ENCODE measurements at places on chromosomes 2 and 18. TPM values are rescaled to one million over a fixed set of nuclear protein-coding genes. Genes with fewer than 3 reads are reported as not detected.

GRCh38 chr18:10011061-10011460 is 97.2 kb downstream of the VAPA start:
- no peak for DNase-seq

- no peak for DNase-seq
Observed at GRCh38 chr2:29325544-29325943, 210.3 kb downstream of the CLIP4 start.

- no peak for DNase-seq
Observed at GRCh38 chr2:172089633-172090032, 4.3 kb downstream of the DLX1 start.

DNA sequence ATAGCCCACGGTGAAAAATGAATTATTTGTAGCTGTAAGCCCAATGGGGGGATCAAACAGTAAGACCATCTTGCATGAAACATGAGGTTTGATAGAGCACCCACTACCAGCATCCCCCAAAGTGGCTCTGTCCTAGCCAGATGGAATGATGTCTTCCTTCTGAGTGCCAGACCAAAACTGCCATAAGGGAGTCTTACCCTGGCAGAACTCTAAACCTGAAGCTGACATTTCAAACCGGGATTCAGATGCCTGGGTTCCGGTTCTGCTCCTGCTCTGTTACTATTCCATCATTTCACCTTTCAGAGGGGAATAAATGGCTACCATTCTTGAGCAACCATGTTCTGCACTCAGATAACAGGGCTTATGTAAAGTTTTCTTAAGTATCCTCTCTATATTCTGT is 67.4 kb downstream of the MYO3B start:
- no peak for DNase-seq

DNA sequence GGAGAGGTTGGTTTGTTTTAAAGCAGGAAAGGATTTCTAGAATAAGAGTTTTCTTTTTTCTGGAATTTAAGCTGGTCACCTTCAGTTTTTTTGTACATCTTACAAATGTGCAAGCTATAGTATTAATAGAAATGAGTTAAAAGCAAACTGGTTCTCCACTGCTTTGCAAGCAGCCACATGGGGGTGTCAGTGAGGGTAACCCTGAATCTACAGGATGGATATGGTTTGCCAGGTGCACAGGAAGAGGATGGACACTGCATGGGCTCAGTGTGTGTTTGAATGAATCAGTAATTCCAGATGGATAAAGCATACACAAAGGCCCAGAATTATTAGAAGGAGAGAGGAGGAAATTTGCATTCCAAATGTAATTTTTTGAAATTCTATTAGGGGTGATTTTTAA is 89.0 kb downstream of the MAPRE2 start:
- DNase-seq = no peak

DNA sequence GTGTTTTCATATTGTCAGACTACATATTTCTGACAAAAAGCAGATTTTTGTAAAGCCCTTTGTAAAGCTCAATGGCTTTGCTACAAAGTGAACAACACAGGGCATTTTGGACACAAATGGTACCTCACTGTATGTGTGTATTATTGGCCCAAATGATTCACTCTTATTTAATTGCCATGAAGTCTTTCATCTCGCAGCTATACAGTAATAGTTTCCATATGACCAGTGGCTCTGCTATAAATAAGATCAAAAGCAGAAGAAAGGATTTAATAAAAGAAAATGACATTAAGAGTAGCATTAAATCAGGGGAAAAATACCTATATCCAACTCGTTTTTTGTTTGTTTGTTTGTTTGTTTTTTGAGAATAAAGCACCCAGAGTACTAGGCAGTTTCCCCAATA is 284.0 kb upstream of the CCDC68 start:
- DNase-seq = no peak

DNA sequence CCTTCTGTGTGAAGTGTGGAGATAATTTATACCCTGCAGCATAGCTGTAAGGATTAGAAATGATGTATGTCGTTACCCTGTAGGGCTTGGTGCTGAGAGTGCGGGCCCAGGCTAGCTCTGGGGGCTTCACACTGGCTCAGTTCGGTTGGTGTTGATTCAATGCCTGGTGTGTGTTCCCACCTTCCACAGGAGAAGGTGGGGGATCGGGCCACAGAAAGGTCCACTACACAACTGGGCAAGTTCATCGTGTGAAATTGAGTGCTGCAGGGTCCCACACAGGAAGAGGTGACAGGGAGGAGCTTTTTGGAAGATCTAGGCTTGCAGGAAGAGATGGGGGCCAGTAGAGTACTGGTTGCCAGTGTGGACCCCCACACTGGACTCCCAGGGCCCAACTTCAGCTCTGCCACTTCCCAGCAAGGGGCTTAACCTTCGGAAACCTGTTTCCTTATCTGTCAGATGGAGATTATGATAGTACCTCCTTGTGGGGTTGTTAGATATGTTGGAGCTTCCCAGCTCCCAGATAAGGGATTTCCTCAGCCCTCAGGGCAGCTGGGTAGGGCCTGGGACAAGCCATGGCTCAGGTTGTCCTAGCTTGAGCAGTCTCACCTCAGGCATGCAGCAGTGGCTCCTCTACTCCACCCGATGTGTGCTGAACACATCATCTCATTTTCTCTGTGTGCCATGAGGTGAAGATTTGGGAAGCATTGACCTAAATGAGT is 71.5 kb downstream of the TMEM247 start:
- DNase-seq = no peak

DNA sequence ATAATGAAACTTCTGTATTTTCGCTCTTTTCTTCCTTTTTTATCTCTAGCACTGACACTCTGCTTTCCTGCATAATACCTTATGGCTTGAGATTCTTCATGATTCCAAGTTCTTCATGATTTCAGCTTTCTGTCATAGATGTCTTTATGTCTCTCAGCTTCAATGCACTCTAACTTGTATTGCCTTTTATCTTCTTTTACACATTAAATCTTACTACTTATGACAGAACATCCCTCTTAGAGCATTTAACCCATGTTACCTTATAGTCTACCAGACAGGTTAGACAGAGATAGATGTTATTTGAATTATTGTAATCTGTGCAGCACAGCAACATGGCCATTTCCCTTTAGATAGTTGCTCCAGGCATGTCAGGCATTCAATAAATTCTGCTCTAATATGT is 1475.7 kb upstream of the TMEFF2 start:
- no peak for DNase-seq

- no peak for DNase-seq
Observed at GRCh38 chr18:26298107-26298506, 71.9 kb downstream of the TAF4B start.

- DNase-seq = peak; percentile 43
Observed at GRCh38 chr2:238097988-238098871, 1.9 kb upstream of the ESPNL start.

DNA sequence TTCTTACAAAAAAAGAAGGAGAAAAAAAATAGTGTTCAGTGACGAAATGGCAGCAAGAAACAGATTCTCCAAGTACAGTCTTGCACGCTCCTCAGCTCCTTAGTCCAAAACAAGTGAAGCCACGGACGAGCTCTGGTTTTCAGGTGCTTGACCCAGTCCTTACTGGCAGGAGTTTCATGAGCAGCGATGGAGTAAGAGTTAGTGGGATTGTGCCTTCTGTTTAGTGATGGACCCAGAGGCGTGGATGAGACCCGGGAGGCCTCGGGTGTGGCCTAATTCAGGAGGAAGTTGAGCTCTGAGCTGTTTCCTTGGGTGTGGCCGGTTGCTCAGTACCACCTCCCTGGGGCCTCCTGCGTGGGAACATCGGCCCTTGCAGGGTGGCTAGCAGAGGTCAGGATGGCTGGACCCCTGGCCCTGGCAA is 52.0 kb downstream of the KIF5C start:
- DNase-seq = no peak

GRCh38 chr2:203437511-203437910 is 97.6 kb downstream of the RAPH1 start:
- peak; percentile 58 for DNase-seq

- DNase-seq = no peak
Observed at GRCh38 chr2:82793711-82794435, 1665.2 kb downstream of the SUCLG1 start.

DNA sequence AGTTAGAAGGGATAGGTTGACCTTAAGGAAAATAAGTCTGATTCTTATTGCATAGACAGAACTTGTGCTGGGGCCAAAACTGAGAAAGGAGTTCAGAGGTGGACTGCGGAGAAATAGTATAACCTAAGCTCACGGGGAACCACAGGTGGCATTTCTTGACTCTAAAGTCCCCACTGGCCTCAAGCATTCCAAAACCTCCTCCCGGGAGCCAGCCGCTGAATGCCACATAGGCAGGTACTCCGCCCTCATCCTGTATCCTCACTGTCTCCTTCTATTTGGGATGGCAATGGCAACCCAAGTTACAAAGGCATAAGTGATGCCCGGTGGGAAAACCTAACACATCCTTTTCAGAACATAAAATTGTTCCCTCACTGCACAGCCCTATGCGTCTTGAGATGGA is 173.0 kb downstream of the SP3 start:
- DNase-seq = no peak

DNA sequence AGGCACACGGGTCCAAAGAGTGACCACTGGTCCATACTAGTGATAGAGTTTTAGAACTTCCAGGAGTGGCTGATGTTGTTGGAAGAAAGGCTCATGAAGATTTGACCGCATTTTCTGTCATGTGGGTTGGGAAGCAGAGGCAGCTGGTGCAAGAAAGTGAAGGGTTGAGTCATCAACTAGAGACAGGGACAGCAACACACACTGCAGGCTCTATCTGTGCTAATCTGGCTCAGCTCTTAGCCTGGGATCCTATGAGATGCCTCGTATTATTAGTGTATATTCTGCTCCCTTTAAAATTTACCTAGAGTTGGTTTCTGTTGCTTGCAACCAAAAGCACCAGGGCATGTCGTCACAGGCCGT is 2.5 kb upstream of the SH3RF3 start:
- DNase-seq = no peak

GRCh38 chr2:2926009-2926857 is 451.4 kb downstream of the EIPR1 start:
- DNase-seq = no peak

GRCh38 chr2:126990605-126991532 is 92.2 kb downstream of the TEX51 start:
- DNase-seq = no peak

GRCh38 chr18:78241535-78242253 is 737.9 kb upstream of the SALL3 start:
- DNase-seq = no peak

GRCh38 chr2:120477198-120477597 is 131.3 kb downstream of the INHBB start:
- no peak for DNase-seq

GRCh38 chr2:145777297-145777696 is 1257.4 kb upstream of the ZEB2 start:
- no peak for DNase-seq

DNA sequence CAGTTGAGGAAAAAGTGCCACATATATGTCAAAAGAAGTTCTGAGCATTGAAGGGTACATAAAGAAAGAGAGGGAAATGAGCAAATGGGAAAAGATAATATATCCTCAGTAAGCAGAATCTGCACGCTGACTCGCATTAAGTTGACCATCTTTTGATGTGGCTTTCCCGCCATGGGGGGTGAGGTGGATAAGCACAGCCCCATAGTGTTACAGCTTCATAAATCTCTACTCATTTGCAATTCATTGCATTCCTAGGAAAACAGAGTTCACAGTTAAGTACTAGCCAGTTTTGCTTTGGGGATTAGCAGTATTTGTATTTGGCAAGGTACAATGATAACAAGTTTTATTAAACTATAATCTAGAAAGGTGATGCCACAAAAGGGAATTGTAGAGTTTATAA is 814.2 kb downstream of the LRP1B start:
- DNase-seq = no peak

- DNase-seq = no peak
Observed at GRCh38 chr18:7307526-7307925, 76.6 kb downstream of the LRRC30 start.

GRCh38 chr2:197079832-197080555 is 153.5 kb upstream of the PGAP1 start:
- DNase-seq = no peak

DNA sequence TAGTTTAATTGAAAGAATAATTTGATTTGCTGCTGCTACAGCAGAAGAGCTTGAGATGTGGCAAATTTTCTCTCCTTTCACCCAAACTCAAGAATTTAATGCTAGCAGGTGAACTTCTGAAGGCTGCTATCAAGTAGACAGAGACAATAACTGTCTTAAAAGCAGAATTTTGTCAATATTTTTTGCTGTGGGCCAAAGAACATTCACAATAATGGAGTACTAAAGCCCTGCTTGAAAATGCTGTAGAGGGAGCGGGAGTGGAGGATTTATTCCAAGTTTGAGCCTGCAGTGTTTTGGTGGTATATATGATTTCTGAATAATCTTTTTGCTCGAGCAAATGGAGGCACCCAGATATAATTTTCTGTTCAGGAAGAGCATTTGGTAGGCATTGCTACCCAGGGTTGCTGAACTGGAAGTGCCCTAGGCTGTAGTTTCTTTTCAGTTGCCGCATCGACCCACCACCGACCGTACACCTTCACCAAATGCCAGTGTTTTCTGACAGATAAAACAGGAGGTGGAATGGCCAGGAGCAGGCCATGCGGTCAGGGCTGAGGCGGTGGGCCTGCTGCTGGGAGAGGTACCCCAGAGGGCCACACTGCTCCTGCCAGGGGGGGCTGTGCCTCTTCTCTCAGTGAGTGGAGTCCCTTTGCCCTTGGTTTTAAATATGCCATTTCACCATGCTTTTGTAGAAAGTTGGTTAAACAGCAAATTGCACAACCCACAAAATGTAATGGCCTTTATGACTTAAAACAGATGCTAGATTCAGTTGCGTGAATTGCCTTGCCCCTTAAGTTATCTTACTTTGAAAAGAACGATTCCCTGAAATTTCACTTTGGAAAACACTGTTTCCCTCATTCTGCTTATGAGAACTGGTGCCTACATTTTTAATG is 36.4 kb downstream of the TSHZ1 start:
- peak; percentile 33 for DNase-seq

DNA sequence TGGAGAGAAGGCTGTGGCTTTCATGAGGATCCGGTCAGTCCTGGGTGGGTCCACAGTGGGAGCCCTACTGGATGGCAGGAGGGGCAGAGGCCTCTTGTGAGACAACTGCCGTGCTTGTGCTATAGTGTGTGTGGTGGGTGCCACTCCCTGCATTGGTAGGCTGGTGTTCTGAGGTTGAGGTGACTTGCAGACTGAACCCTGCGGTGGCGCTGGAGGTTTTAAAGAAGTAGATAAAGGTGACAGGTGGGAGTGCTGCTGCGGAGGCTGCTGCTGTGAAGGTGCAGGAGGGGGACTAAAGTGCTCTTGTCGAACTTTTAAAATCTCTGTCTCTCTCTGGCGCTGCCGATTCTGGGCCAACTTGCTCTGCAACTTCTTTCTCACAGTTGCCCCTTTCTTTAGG is 29.7 kb downstream of the INO80D start:
- DNase-seq = no peak

DNA sequence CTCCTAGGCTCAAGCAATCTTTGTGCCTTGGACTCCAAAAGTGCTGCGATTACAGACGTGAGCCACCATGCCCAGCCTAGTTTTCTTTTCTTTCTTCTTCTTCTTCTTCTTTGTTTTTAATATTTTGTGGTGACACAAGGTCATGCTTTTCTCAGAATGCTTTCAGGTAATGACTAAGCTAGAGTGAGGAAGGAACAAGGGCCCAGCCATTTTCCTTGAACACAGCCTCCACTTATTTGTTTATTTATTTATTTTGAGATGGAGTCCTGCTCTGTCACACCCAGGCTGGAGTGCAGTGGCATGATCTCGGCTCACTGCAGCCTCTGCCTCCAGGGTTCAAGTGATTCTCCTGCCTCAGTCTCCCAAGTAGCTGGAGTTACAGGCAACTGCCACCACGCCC is 74.3 kb upstream of the ST3GAL5 start:
- DNase-seq = no peak

The BCL2 gene
- total RNA-seq = 19.9 TPM

The LGALSL gene
- 12.1 TPM for total RNA-seq

The REG1B gene
- 1.5 TPM for total RNA-seq

The FAM161A gene
- total RNA-seq = 1.7 TPM

The C2orf66 gene
- not detected for total RNA-seq

The BCL11A gene
- total RNA-seq = 3.1 TPM

The IL18RAP gene
- total RNA-seq = 16.3 TPM

All from upper lobe of left lung (tissue), 6 donors.